ENCODE measurements at places on chromosomes 13 and 19.

DNA sequence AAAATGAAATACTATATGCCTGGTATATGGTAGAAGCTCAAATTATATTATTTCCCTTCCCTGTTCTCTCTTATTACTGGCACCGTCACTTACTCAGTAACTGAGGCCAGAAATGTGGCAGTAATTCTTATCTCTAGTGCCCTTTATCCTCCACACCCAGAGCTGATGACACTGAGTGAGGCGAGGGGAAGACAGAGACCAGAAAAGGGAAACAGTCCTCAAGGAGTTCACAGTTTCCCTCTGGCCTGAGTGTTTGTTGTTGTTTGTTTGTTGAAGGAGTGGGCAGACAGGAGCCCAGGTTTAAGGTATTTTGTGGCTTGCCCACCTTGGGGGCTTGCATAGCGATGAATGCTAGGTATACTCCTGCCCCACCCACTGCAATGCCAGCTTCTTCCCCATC, 101.5 kb upstream of the FNDC3A start:
- no peak overlapping the region for H3K27ac ChIP-seq
- H3K36me3 ChIP-seq, result no peaks in the 10 kb centered on the region
- peaks cover 3% of the 10 kb centered on the region for H3K4me1 ChIP-seq
- no peaks in the 10 kb centered on the region for H3K27me3 ChIP-seq
- H3K4me3 ChIP-seq, result no peak overlapping the region

- no peaks in the 10 kb centered on the region for H3K27me3 ChIP-seq
- H3K4me1 ChIP-seq, result peaks cover 21% of the 10 kb centered on the region
- H3K27ac ChIP-seq, result peak overlapping the region; percentile 75
- peaks cover 6% of the 10 kb centered on the region for H3K36me3 ChIP-seq
Measured at GRCh38 chr19:5908773-5909442, 4.2 kb downstream of the VMAC start.

DNA sequence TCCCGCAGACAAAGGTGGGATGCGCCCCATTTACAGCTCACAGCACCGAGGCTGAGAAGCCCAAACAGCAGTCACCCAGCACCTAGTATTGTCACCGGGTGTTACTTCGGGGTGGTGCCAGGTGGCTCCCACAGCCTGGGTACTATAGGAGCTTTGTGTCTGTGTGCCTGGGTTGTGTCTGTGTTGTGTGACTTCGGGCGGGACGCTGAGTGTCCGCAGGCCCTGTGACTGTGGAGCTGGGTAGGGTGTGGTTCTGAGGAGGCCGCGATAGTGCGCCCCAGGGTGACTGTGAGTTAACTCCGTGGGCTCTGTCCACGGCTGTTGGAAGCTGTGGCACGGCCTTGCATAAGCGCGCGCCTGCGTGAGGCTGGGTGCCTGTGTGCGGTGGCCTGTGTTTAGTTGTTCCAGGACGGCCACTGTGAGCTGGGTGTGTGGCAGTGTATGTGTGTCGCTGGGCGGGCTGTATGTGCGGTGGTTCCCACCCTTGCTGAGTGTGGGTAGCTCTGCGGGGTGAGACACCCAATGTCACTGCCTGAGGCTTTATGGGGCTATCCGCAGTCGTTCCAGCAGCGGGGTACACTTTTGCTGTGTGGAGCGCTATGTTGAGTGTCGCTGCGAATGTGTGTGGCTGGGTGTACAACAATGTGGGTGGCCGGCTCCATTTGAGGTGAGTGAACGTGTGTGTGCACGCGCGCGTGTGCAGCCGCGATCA, 559 bp upstream of the SSBP4 start:
- peak overlapping the region; percentile 62 for H3K4me3 ChIP-seq
- peaks cover 35% of the 10 kb centered on the region for H3K4me1 ChIP-seq
- H3K36me3 ChIP-seq, result no peaks in the 10 kb centered on the region

DNA sequence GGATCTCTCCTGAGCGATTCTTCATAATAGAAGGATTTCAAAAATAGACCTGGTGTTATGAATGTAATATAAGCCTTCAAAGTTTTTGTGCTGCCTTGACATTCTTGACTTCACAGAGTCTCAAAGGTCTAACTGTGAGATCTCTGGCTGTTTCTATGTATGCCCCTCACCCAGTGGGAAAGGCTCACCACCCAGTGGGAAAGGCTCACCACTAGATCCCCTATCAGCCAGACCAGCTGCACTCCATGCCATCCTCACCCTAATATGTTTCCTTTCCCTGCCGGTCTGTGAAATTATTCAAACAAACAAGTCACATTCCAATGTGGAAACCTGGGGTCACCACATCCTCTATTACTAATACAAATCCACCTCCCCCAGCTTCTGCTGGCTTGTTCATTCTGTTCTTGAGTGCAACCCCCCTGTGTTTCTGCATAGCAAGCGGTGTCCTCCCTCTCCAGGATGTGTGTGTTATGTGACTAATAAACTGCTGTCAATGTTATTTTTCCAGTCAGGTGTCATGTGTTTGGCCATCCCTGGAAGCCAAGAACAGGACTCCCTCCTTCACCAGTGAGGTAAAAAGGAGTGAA, 13.8 kb upstream of the SLITRK1 start:
- H3K4me1 ChIP-seq, result no peaks in the 10 kb centered on the region
- H3K4me3 ChIP-seq, result no peak overlapping the region
- H3K27me3 ChIP-seq, result no peaks in the 10 kb centered on the region
- no peak overlapping the region for H3K27ac ChIP-seq

- H3K4me3 ChIP-seq, result no peak overlapping the region
- H3K27me3 ChIP-seq, result no peaks in the 10 kb centered on the region
- H3K4me1 ChIP-seq, result peaks cover 31% of the 10 kb centered on the region
- no peak for DNase-seq
- no peaks in the 10 kb centered on the region for H3K36me3 ChIP-seq
- no peak overlapping the region for H3K27ac ChIP-seq
Measured at GRCh38 chr13:20418953-20419352, 106.7 kb downstream of the CRYL1 start.

GRCh38 chr13:45695198-45695730, 6.9 kb upstream of the CBY2 start:
- H3K27ac ChIP-seq, result no peak overlapping the region
- DNase-seq, result no peak
- H3K36me3 ChIP-seq, result no peaks in the 10 kb centered on the region

- no peaks in the 10 kb centered on the region for H3K36me3 ChIP-seq
- DNase-seq, result peak; percentile 84
- H3K4me1 ChIP-seq, result peaks cover 3% of the 10 kb centered on the region
- no peak overlapping the region for H3K27ac ChIP-seq
- no peak overlapping the region for H3K4me3 ChIP-seq
Measured at GRCh38 chr13:109509154-109509900, 277.1 kb downstream of the IRS2 start.

Measured in trophoblast cell (in vitro differentiated cells and primary cell).